ENCODE measurements at places on chromosomes 2 and 18. TPM values are rescaled to one million over a fixed set of nuclear protein-coding genes. Genes with fewer than 3 reads are reported as not detected.

The SCYGR4 gene
- not detected for total RNA-seq

The SLC9A4 gene
- total RNA-seq: not detected

The CCNT2 gene
- 13.3 TPM for total RNA-seq

The CCDC88A gene
- 25.2 TPM for total RNA-seq

The SLC19A3 gene
- total RNA-seq: 1.0 TPM

Data from epithelial cell of alveolus of lung (primary cell).